ENCODE measurements at places on chromosomes 6 and 20.

DNA sequence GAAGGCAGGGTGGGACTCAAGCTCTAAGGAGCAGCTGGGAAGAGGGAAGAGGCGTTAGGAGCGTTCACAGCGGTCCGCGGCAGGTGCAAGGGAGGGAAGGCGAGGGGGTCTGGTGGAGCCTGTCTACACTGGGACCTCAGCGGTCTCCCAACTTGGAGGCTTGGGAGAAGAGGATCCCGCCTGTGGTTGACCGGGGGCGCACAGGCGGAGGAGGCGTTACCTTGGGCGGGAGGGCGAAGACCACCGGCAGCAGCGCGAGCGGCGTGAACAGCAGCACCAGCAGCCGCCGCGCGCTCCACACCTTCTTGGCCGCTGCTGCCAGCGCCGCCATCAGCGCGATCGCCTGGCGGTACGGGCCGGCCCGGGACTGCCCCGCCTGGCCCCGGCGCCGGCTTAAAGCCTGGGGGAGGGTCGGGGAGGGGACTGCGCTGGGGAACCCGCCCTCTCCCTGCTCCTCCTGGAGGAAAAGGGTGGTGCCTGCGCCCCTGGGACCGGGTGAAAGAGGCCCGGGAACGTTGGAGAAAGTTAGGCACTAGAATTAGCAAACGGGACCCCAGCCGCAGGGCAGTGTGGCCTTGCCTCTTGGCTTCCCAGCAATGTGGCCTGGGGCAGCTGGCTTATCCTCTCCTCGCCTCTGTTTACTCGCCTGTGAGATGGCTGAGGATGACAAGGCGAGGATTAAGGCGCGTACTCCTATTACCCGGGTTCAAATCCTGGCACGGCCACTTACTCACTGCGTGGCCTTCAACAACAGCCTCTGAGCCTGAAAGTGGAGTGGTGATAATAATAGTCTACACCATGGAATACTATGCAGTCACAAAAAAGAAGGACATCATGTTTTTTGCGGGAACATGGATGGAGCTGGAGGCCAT, at the start of gene SLC13A3:
TSS of gene SLC13A3 (minus strand) at position 369 of the 872 bp plus-strand sequence. CDS start at position 331, 38 bp downstream.
- no peak for DNase-seq

DNA sequence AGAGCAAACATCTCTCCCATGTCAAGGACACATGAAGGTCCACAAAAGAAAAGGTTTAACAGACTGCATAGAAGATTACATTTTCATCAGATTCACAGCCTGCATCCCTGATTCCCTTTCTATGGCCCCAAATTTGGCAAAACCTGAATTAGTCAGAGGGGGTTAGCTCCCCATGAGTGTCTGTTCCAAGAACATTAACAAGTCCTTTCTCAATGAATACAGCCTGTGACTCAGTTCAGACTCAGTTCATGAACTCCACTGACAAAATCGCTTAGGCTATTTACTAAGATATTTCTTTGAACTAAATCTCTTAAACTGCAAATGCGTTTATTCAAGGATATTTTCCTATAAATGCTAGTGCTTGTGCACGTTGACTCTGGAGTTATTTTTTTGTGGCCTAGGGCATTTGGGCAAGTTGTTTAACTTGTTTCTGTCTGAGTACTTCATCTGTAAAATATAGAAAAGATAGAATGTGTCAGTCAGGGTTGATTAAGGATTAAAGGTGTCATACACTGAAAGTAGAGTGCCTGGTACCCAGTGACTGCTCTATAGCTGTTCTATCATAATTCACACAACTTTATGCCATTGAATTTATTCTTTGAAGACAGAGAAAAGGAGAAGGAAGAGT, 422.6 kb downstream of the HTR1B start:
- no peak for DNase-seq

GRCh38 chr20:22001886-22002285, 296.4 kb downstream of the PAX1 start:
- DNase-seq, result no peak

DNA sequence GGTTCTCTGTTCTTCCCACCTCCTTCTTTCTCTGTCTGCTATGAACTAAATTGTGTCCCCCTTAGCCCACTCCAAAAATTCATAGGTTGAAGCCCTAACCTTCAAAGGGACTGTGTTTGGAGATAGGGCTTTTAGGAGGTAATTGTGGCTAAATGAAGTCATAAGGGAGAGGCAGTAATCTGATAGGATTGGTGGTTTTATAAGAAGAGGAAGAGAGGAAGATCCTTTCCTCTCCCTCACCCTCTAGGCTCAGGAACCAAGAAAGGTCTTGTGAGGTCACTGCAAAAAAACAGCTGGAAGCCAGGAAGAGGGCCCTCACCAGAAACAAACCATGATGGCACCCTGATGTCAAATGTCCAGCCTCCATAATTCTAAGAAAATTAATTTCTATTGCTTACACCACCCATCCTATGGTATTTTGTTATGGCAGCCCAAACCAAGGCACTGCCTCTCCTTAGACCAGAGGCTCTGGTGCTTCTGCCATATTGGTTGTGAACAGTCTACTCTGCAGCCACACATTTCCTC, 135.1 kb upstream of the COL21A1 start:
- no peak for DNase-seq

GRCh38 chr6:92404281-92404680, 1015.1 kb downstream of the EPHA7 start:
- no peak for DNase-seq

DNA sequence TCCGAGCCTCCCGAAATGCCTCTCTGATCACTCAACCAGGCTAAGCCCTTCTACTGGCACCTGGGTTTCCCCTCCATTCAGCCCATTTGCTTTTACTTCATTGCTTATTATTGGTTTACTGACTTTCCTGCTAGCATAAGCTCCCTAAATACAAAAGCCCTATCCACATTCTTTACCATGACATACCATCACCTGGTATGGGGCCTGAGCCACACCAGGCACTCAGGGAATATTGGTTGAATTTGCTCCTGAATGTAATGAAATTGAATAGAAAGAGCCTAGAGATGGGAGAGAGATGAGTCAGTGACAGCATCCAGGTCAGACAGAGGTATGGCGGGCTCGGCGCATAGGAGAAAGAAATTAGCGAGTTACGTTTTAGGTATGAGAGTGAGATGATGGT, 120.0 kb downstream of the CD164 start:
- DNase-seq, result no peak

GRCh38 chr6:82924799-82925535, 140.7 kb downstream of the UBE3D start:
- peak; percentile 15 for DNase-seq

DNA sequence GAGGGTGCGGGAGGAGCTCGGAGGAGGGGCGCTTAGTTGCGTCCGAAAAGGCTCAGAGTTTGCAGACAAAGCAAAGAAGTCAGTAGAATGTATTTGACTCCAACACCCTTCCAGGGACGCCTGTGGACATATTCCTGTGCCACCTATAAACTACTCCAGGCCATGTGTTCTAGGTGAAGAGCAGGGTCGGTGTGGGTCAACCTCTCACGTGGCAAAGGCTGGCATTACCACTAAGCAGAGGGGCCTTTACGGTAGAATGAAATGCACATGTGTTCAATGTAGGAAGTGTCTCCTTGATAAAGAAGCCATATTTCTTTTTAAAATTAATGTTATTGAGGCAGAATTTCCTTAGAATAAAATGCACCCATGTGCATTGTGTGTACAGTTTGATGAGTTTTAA, 15.4 kb downstream of the SIRT5 start:
- no peak for DNase-seq

- no peak for DNase-seq
Measured at GRCh38 chr6:152008779-152009178, 201.3 kb downstream of the ESR1 start.
